Stimulated activated CD8-positive, alpha-beta memory T cell treated with anti-CD3 and anti-CD28 coated beads, Interleukin-4, amount 100 ng/mL, for 4 hours (primary cell): ENCODE measurements at places on chromosomes 16 and 17.

GRCh38 chr16:77868052-77868451 is 79.7 kb downstream of the VAT1L start:
- no peak for DNase-seq

- DNase-seq: no peak
Observed at GRCh38 chr16:52434224-52434623, 112.7 kb downstream of the TOX3 start.

DNA sequence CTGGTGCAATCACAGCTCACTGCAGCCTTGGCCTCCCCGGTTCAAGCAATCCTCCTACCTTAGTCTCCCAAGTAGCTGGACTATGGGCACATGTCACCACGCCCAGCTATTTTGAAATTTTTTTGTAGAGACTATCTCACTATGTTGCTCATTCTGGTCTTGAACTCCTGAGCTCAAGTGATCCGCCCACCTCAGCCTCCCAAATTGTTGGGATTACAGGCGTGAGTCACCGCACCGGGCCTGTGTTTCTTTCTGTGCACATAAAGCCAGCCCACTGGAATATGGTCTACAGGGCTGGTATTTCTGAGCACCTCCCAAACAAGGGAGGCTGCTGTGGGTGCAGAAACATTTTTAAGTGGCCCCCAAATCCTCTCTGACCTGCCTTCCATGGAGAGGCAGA is 8.4 kb downstream of the TMEM95 start:
- no peak for DNase-seq

GRCh38 chr17:51499897-51500296 is 239.6 kb downstream of the UTP18 start:
- no peak for DNase-seq

GRCh38 chr16:53989597-53989996 is 285.6 kb downstream of the FTO start:
- no peak for DNase-seq

DNA sequence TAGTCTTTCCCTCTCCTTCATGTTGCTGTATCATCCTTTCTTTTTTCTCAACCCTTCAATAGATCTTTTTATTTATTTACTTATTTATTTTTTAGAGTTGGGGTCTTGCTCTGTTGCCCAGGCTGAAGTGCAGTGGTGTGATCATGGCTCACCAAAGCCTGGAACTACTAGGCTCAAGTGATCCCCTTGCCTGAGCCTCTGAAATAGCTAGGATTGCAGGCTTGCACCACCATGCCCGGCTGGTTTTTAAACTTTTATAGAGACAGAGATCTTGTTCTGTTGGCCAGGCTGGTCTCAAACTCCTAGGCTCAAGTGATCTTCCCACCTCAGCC is 51.7 kb downstream of the SNX29 start:
- no peak for DNase-seq

DNA sequence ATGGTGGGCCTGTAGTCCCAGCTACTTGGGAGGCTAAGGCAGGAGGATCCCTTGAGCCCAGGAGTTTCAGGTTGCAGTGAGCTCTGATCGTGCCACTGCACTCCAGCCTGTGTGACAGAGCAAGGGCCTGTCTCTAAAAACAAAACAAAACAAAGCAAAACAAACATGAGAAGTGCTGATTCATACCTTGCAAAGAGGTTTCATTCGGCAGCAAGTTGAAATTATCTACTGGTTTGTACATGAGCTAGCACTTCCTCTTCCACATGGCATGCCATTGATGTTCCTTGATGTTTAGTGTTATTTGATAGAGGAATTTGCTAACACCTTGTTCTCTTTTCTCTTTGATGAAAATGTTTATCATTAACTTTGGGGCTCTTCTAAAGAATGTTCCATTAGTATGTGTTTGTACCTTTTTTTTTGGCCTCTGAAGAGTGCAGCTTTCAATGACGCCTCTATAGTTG is 50.6 kb downstream of the SPECC1 start:
- DNase-seq: no peak

DNA sequence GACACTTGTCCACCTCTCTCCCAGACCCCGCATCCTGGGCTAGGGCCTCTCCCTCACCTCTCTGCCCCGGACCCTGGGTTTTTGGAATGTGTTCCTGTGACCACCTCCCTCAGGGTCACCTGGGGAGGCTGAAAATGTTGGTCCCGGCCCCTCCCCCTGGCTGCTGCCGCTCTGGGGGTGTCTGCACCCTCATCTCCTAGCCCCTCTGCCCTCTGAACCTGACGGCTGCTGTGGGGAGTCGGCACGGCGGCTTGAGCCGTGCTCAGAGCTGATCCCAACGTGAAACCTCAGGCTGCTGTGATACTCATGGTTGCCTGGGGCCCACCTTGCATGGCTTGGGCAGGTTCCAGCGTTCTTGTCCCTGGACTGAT is 42.8 kb downstream of the ADCY7 start:
- DNase-seq: no peak
